ENCODE measurements at places on chromosomes 1 and 21.

GRCh38 chr21:31491617-31492016 is 147.6 kb upstream of the TIAM1 start:
- no peak for DNase-seq

DNA sequence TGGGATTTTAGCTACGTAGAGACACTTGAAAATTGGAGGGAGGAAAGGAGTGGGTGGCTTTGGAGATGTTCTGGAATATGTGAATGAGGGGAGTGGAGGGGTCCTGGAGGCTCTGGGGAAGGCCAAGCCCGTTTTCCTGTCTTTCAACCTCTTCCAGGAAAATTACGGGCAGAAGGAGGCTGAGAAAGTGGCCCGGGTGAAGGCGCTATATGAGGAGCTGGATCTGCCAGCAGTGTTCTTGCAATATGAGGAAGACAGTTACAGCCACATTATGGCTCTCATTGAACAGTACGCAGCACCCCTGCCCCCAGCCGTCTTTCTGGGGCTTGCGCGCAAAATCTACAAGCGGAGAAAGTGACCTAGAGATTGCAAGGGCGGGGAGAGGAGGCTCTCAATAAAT is 442 bp upstream of the RUSC1 start:
- DNase-seq = no peak

DNA sequence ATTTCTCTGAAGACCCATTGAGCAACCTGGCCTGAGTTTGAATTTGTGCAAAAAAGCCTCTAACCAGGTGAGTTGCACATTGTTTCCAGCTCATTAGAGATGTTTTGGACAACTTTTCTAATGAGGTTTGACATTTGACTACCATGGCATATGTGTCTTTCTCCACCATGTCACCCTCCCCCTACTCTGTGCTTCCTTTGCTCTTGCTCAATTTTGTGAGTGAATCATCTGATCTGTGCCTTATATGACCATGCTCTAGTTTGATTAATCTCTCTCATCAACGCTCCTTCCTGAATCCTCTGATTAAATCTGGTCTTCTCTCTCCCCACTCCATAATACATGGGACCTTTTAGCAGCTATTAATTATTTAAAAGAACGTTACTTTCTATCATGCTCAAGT is 144.8 kb upstream of the SAMSN1 start:
- DNase-seq = no peak

DNA sequence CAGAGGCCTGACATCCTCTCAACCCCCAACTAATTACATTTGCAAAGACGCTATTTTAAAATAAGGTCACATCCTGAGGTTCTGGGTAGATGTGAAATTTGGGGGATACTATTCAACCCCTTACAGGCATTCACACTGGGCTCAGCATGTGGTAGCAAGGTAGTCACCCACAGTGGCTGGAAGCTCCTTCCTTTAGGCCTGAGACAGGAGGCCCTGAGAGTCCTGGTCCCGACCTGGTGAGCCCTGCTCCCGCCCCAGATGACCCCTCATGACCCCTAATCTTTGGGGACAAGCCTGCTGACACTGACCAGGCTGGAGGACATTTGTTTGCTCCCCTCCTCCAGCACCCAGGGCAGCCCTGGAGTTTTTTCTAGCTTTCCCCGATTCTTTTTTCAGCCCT is 225.9 kb downstream of the DYRK1A start:
- no peak for DNase-seq
